Stimulated activated CD8-positive, alpha-beta memory T cell treated with anti-CD3 and anti-CD28 coated beads, Interleukin-7, amount 100 ng/mL, for 24 hours (primary cell): ENCODE measurements at places on chromosomes 3 and 15.

GRCh38 chr3:136658946-136659682 is 93.1 kb downstream of the STAG1 start:
- DNase-seq: no peak

- no peak for DNase-seq
Measured at GRCh38 chr3:187767266-187768012, 22.2 kb upstream of the BCL6 start.

DNA sequence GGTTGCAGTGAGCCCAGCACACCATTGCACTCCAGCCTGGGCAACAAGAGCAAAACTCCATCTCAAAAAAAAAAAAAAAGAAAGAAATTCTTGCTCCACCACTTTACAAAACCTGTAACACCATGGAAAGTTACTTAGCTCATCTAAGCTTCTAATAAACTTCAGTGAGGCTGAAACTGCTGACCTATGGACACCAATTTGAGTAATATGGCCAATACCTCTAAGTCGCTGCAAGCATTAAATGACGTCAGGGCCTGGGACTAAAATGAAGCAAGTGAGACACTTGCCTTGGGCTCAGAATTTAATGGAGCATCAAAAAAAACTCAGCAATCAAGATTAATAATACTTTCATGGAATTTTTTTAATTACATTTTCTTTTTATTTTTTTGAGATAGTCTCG is 42.5 kb downstream of the ZMAT3 start:
- DNase-seq: no peak

- DNase-seq: no peak
Measured at GRCh38 chr3:184352149-184352785, 9.1 kb downstream of the CLCN2 start.

DNA sequence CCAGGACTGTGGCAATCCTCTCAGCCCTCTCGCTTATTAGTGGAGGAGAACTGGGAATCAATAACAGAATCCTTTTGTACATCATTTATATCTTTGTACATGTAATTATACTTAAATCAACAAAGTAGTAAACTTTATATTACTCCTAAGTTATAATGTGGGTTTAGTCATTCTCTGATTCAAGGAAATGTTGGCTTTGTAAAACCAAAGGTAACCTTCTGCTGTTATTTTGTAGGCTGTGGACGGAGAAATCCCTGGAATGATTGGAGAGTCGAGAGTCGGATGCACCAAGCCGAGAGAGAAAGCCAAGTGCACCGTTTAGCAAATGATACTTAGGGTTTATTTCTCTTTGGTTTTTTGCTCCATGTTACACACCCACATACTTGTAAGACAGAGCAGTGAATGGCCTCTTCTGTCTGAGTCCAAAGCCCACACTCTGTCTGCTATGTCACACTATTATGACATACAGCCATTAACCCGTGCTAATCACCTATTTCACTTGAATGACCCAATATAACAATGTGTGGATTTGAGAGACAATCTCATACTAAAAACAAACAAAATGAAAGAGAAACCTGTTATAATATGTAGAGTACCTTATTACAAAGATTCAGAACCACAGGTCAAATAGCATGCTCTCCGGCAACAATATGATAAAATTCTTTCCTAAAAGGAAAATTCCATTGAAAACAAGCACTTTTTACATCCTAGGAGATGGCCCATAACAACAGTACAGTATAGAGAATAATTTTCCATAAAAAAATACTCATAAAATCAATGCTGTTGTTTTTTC is 72.2 kb downstream of the MECOM start:
- no peak for DNase-seq

GRCh38 chr3:170762064-170762463 is 107.9 kb downstream of the RPL22L1 start:
- DNase-seq: no peak

GRCh38 chr3:103601666-103602065 is 1166.9 kb downstream of the ZPLD1 start:
- DNase-seq: no peak

- no peak for DNase-seq
Measured at GRCh38 chr3:40872258-40872920, 326.9 kb upstream of the CTNNB1 start.

DNA sequence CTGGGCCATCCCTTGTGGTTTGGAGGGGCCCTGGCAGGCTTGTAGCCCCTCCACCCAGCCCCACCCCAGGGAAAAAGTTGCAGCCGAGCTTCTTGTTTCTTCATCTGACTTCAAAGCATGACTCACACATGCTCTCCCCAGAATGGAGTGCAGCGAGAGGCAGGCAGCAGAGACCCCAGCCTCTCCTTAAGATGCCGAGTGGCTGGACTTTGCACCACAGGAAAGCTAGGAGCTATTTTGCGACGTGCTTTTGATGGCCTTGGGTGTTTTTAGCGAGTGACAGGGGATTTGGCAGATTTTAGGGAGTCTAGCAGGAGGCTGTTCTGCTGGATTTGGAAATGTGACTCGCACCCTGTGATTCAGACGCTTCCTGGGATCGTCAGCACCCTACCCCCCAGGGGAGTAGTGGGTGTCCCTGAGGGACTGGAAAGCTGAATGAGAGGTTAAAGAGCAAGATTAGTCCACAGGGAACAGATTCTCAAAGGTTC is 14.2 kb downstream of the BAHD1 start:
- no peak for DNase-seq

DNA sequence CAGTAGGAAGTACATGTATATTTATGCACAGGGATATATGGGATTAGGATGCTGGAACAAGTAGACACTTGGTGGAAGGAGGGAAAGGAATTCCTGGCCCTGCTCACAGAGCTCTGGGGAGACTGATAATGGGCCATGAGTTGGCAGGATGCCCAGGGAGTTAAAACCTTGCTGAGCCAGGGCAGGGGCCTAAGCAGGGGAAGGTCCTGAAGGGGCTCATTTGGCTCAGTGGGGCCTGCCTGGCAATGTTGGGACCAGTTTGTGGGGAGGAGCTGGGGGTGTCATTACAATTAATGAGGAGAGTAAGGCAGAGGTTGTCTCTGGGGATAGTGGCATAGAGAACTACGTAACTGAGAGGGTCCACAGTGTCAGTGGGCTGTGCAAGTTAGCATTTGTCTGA is 124.2 kb upstream of the ADPGK start:
- DNase-seq: no peak

DNA sequence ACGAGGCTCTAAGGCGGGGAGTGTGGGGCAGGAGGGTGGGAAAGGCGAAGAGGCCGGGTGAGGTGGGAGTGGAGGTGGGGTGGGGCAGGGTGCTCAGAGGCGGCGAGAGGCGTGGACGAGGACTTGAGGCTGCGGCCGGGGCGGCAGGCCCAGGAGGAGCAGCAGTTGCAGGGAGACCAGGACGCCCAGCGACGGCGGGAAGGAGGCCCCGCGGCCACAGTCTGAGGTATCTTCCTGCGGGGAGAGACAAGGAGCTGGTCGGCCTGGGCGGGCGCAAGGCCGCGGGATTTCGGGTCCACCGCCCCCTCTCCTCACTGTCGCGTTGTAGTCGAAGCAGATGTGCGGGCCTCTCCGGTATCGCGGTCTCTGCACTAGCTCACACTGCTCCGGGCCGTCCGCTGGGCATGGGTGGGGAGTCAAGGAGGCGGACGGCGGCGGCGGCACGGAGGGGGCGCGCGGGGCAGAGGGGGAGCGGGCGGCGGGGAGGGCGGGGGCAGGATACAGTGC is 5.3 kb upstream of the TMEM115 start:
- no peak for DNase-seq

DNA sequence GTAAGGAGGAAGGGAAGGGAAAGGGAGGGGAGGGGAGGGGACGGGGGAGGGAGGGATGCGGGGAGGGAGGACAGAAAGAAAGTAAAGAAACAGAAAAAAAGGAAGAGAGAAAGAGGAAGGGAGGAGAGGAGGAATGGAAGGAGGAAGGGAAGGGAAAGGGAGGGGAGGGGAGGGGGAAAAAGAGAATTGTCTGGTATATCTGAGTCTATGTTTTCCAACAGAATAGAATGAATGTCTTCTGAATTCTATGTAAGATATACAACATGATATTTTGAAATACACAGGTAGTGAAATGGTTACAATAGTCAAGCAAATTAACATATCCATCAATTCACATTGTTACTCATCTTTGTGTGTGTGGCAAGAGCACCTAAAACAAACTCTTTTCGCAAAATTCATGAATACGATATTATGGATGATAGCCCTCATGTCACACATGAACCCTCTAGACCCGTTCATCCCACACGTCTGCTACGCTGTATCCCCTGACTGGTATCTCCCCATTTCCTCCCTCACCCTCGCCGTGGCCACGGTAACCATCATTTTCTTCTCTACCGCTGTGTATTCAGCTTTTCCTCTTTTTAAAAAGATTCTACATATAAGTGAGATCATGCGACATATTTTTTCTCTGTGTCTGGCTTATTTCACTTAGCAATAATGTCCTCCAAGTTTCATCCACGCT is 168.9 kb downstream of the XXYLT1 start:
- no peak for DNase-seq

- no peak for DNase-seq
Measured at GRCh38 chr3:32945136-32945535, 6.3 kb upstream of the CCR4 start.

- DNase-seq: no peak
Measured at GRCh38 chr15:63277893-63278456, 570 bp downstream of the APH1B start.

DNA sequence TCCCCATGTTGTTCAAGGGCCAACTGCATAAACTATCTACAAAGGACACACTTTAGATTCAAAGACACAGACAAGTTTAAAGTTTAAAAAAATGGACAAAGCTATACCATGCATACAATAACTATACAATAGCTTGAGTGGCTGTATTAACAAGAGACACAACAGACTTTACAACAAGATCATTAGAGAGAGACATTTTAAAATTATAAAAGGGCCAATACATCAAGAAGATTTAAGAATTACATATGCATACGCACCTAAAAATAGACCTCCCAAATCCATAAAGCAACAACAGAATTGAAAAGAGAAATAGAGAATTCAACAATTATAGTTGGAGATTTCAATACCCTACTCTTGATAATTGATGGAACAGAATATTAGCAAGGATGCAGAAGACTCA is 79.4 kb downstream of the XXYLT1 start:
- no peak for DNase-seq

GRCh38 chr3:50100956-50101845 is 12.5 kb downstream of the RBM5 start:
- DNase-seq: no peak
